Inflammatory macrophage treated with lipopolysaccharide for 4 hours (primary cell): ENCODE measurements at places on chromosomes 4 and X.
A peak's percentile ranks its signal among the peaks of the same experiment; 100 is the strongest.

- no peak for DNase-seq
Measured at GRCh38 chrX:44944894-44945293, 71.9 kb downstream of the KDM6A start.

- DNase-seq: no peak
Measured at GRCh38 chr4:3613967-3614730, 81.9 kb upstream of the LRPAP1 start.

DNA sequence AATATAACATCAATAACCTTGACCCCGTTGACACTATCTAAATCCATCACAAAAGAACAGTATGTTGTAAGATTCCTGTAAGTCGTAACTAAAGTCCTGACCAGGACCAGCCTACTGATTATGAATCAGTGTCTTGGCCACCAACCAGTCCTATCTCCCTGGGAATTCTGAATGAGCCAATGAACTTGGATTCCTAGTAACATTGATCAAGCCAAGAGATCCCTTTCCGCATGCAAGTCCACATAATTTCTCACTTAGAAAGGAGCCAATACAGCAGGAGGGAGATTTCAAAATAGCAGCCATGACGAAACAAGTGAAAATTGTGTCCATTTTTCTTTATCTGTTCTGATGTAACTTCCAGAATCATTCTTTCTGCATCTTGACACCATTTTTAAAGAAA is 9.5 kb downstream of the XPNPEP2 start:
- DNase-seq: peak; percentile 44

DNA sequence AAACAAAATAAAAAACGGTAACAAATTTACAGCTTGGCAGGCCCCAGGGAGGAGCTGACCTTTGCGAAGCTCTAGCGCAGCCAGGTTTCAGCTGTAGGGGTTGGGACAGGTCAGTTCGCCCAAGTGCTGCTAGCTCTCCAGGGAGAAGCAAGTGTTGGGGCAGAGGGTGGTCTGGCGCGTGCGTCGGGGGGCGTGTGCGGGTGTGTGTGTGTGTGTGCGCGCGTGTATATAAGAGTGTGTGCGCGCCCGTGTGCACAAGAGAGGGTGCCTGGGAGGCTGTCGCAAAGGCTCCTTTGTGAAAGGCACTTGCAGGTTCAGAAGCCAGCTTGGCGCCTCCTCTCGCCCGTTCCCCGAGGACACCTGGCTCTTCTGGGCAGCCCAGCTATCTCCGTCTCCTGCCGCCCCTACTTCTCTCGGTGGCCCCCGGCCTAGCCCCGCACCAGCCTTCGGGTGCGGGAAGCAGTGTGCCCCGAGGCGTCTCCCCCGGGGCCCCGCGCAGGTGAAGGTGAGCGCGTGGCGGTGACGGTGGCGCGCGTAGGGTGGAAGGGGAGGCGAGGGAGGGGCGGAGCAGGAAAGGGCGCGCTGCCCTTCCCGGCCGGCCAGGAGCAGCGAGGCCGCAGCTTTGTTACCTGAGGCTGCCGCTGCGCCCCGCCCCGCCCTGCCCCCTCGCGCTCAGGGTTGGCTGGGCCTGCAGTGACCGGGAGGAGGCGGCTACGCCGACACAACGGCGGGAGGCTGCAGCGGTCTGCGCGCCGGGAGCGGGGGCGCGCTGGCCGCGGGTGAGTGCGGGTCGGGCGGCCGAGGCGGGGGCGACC is at the start of gene FHDC1:
FHDC1 (plus strand) TSS at position 693 of the 815 bp plus-strand sequence. CDS start 6,735 bp downstream, outside the sequence.
- DNase-seq: no peak

- no peak for DNase-seq
Measured at GRCh38 chr4:78286281-78286680, 229.2 kb downstream of the FRAS1 start.

- no peak for DNase-seq
Measured at GRCh38 chr4:13536607-13537006, 7.7 kb downstream of the NKX3-2 start.

- no peak for DNase-seq
Measured at GRCh38 chrX:36007207-36007606, 87.7 kb downstream of the CFAP47 start.

DNA sequence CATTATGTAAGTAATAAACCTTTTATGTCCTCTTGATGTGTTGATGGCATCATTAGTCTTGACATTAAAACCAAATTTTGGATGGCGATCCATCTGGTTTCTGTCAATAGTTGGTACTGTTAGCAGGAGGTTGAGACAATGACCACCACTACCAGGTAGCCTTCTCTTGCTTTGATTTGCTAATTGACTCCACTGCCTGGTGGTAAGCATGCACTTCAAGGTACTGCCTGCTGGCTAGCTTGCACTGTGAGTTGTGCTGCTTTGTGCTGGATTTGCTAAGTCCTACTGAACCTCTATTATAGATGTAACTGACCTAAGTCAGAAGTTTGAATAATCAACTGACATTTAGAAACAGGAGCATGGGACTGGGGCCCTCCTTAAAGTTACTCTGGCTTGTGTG is 46.3 kb downstream of the ATP1B4 start:
- no peak for DNase-seq
